ENCODE measurements at places on chromosomes 16 and 17.

GRCh38 chr17:859824-860195 lies 77.7 kb downstream of the MRM3 start:
- DNase-seq: no peak

GRCh38 chr17:58277802-58278595 lies 2.7 kb downstream of the MPO start:
- DNase-seq: no peak

DNA sequence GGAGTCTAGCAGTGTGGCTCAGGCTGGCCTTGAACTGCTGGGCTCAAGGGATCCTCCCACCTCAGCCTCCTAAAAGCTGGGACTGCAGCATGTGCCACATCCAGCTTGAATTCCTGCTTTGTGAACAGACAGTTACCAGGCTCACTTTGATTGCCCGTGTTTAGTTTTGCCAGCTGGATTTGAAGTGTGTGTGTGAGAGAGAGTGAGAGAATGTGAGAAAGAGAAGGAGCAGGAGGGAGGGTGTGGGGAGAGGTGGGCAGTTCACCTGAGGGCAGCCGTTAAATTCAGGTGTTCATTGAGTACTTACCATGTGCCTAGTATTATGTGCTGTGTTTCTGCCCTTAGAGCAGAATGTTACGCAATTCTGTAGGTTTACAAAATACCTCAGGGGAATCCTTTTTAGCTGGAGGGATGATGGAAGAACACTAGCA lies 4.7 kb downstream of the DUSP14 start:
- no peak for DNase-seq

DNA sequence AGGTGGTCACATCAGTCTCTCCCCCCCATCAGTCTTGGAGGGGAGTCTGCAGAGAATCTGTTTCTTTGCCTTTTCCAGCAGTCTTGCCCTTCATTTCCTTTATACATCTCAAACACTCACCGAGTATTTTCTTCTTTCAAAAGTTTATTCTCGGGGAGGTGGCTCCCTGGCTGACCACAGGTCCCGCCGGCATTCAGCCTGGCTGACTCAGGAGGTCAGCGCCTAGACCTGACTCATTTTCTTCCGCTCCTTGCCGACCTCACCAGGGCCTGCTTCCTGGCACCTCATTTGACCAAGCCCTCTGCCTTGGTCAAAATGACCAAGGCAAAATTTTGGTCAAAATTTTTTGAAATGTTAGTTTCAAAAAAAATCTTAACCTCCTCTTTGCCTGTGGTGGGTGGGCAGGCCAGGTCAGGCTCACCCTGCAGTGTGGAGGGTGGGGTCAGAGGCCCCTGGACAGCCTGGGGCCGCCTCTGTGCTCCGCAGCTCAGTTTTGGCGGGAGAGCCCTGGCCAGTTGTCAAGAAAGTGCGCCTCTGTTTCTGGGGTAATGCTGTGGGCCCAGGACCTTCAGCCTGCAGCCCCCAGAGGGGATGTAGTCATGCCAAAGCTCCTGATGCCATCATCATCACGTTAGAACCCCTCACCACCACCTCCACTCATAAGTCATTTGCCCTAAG lies 165.6 kb downstream of the SPECC1 start:
- no peak for DNase-seq

- DNase-seq: no peak
These were observed 31.9 kb downstream of the CACNG1 start for GRCh38 chr17:67076290-67076689.

- peak; percentile 93 for DNase-seq
These were observed 19.3 kb upstream of the NXPH3 start for GRCh38 chr17:49556223-49556943.

GRCh38 chr17:13044572-13045065 lies 26.8 kb upstream of the ELAC2 start:
- peak; percentile 71 for DNase-seq

DNA sequence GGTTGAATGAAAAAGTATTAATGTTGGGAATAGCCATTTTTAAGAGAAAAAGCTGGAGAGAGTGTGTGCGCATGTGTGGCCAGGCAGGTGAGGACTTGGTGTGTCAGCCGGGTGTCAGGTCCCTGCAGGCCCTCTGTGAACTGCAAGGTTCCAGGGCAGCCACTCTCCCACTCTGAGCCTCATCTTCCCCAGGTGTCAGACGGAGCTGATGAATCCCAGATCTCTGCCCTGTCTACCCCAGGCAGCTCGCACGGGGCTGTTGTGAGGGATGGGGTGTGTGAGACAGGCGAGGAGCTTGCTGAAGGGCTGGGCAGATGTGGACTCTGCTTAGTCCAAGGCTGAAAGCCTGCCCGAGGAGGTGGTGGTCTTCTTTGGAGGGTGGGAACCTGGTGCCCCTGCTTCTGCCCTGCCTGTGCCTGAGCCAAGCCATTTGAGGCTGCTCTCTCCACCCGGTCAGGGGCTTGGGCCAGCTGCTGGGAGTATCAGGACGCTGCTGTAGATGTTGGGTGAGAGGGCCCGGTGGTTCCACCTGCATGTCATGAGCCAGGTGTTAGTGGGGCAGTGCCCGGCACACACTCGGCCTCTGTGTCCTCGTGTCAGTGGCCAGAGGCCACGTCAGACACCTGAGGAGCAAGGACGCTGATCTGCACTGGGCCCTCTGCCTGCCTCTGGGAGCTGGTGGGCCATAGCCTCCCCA lies 122.4 kb downstream of the RAB11FIP4 start:
- no peak for DNase-seq

DNA sequence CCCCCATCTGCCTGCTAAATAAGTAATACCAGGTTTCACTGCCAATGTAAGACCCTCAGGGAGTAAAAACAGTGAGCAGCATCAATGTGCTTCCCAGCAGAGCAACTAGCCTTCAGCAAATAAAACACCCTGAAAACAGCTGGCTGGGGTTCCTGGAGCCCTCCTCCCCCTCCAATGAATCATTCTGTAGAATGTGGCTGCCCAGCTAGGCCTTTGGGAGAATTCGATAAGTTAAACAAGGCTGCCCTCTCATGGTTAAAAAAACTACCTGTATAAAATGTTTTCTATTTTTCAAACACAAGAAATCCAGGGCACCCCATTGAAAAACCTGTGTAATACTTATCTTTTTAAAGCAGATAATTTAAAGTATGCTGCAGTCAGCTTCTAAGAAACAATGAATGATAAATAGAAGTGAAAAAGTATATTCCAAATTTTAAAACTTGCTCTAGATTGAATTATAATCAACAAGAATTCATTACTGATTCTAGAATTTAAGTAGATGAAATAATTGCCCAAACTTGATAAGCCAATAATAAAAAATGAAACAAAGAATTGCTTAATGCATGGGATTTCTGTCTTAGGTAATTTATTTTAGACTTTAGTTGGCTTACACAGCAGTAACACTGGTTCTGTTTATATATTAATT lies 9.4 kb upstream of the TOM1L1 start:
- no peak for DNase-seq

- DNase-seq: no peak
These were observed 126.0 kb upstream of the GOT2 start for GRCh38 chr16:58859958-58860669.

DNA sequence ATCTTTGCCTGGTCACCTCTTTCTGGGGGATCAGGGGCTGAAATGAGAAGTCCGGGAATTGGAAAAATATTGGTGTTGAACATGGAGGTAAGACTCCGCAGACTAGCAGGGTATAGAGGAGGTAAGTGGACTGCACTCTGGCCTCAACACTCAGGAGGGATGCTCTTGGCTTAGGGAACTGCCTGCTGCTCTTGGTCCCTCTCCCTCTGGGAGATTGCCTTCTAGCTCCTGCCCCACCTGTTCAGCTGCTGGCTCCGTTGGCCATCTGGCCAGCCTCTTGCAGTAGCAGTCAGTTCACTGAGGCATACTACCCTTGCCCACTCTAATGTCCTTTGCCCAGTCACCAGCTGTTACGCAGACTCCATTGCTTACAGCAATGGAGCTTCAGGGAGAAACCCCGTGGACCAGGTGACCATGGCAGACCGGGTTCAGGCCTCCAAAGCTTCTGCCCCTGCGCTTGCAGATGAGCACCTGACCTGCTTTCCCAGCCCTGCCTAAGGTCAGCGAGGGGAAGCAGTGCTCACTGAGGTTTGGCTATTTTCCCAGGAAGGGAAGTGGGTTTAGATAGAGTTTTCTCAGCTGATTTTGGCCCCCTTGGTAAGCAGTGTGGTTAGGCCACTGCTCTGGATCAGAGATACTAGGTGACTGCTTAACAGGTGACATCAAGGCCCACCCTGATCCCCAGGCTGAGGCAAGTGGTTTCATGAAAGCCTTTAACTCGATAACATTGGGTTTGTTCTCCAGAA lies 11.9 kb downstream of the CDK5RAP3 start:
- no peak for DNase-seq

DNA sequence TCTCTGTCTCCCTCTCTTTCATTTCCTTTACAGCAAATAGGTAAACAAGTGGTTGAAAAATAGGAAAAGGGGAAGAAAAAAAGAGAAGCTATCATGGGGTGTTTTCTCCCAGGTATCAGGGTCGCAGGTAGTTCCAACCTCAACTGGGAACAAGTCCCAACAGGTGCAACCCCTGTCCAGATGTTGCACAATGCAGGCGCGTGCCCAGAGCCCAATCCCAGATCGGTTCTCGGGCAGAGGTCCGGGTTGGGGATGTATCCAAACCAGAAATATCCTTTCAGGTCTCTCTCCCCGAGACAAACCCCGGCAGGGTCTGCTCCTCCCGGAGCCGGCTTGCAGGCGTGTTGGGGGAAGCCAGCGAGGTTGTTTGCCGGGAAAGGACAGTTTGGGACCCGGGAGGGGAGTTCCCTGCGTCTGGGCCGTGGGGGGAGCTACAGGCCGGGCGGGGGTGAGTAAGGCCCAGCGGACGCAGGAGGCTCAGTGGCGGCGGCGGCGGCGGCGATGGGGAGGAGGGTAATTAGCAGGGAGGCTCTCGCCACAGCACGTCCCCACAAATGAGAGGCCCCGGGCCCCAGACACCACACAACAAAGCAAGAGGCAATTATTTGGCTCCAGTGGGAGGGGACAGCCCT lies 21.2 kb upstream of the SP6 start:
- DNase-seq: no peak

DNA sequence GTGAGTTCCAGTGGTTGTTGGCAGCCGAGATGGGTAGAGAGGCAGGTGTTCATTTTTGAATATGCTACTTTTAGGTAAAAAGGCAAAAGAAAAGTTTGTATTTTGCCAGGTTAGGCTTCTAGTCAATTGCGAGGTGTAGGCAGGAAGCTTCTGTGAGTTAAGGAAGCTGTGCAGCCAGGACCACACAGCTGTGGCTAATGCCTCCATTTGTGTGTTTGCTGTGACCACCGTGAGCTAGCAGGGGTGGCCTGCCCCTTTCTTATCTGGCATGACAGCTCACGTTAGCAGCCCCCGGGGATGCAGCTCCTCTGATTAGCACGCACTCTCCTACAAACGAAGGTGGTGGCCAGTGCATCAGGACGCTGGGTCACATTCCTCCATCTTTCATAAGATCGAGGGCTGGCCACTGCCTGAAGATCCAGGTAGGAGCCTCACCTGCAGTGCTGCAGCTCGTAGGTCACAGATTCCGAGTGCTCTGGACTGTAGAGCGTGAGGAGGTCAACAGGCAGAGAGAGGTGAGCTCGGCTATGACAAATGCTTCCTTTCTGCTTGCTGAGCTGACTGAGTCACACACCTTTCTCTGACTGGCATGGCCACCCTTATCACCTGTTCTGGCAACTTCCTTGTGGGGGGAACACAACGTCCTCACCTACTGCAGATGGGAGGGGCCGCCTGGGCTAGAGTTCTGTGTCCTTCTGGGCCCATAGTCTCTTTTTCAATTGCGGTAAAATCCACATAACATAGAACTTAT lies 244.4 kb downstream of the HS3ST3B1 start:
- no peak for DNase-seq

GRCh38 chr16:75063549-75064088 lies 53.0 kb downstream of the LDHD start:
- no peak for DNase-seq

- DNase-seq: no peak
These were observed 1.6 kb downstream of the CA10 start for GRCh38 chr17:52156576-52157570.

DNA sequence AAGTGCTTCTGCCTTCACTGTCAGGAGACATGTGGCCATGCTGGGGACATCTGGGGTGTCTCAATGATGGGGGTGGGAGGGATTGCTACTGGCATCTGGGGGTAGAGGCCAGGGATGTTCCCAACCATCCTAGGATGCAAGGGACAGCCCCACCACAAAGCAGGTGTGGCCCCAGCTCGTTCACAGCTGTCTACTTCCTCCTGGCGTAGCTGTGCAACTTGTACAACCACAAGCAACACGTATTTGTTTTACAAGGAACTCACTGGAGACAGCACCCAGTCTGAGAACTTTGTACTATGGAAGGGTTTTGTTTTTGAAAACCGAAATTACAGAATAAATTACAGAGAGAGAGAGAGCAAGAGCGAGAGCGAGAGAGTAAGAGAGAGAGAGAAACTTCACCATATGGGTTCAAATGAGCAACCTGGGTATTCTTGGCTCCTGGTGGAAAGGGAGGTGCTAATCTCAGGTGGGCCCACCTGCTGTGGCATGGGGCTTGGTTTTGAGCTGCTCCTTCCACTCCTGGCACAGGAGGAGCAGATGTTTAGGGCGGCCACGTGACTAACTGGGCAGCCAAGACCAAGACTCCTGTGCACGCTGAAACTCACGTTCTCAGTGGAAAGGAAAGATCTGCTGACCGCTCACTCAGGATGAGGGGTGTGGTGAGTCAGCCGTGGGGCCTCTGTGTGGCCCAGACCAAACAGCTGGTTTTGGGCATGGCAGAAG lies 17.5 kb upstream of the TNFRSF13B start:
- DNase-seq: no peak

DNA sequence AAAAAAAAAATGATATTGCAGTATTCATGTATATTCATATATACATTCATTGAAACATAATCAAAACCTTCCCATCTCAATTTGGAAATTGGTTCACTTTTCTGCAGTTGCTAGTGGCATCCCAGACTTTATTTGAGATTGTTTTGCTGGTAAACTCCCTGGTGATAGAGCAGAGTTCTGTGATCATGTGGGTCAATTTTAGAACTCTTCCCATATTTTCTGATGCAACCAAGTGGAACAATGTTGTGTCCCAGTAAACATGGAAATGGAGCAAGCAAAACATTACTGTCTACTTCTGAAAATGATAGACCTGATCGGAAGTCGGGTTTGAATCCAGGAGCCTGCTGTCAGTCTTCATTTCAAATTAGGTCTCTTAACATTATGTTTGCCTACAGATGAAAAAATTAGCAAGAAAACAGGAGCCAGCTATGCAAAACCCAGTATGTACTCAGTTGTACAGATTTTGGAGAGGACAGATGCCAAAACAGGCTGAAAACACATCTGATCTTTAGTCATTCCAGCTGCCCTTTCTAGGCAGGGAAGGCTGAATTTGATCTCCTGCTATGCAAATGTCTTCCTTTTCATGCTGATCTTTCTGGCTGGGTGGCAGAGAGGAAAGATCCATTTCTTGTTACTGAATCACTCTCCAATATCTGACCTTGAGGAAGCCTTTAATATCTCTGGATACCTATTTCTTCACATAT lies 786.6 kb upstream of the SOX9 start:
- no peak for DNase-seq

DNA sequence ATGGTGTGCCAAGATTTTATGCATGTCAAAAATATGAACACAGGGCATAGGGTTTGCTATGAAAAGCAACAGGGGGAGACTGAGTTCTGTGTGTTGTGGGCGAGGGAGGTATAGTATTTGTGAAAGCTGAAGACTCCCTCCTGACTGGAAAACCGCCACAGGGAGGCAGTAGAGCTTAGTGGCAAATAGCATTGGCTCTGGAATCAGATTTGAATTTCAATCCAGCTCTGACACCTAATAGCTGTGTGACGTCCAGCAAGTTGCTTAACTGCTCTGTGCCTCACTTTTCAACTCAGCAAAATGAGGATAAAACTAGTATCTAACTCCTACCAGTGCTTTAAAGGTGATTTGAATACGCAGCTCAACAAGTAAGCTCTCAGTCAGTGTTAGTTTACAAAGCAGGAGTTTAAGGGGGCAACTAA lies 22.0 kb downstream of the KPNA2 start:
- DNase-seq: no peak

Measured in left forelimb (tissue), 1 donor.